ENCODE measurements at places on chromosomes 13 and 19.

DNA sequence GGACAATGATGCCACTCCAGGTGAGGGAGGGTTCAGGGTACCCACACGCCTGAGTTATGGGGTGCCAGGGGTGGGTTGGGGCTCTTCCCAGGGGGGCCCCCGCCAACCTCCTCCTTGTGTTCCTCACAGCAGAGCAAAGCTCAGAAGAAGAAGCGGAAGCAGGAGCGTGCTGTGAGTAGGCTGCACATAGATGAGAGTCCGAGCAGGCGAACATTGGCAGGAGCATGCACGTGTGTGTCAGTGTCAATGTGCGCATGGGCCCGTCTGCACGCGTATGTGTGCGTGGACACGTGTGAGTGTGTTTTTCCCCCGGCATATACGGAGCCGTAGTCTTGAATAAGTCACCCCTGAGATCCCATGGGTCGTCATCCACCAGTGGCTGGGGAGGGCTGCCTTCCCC, 12.4 kb upstream of the USE1 start:
- no peak for DNase-seq

GRCh38 chr19:48826606-48827020, 9.7 kb downstream of the HSD17B14 start:
- DNase-seq = no peak

DNA sequence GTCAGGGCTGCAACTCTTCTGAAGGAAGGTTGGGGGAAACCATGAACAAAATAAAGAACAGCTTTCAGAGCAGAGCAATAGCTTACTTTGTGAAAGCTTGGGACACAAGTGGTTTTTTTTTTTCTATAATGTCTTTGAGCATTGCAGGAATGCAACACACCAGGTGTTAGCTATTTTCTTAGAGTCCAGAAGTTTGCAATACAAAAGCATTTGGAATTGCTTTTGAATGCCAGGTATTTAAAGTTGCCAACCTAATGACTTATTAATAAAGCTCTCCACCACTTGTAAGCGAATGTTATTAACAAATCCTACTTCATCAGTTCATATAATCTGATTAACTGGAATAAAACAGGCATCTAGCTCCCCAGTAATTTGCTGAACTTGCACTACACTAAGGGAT, 172.6 kb downstream of the NUFIP1 start:
- DNase-seq = no peak

- DNase-seq = no peak
Measured at GRCh38 chr19:32595491-32595890, 14.5 kb downstream of the PDCD5 start.

DNA sequence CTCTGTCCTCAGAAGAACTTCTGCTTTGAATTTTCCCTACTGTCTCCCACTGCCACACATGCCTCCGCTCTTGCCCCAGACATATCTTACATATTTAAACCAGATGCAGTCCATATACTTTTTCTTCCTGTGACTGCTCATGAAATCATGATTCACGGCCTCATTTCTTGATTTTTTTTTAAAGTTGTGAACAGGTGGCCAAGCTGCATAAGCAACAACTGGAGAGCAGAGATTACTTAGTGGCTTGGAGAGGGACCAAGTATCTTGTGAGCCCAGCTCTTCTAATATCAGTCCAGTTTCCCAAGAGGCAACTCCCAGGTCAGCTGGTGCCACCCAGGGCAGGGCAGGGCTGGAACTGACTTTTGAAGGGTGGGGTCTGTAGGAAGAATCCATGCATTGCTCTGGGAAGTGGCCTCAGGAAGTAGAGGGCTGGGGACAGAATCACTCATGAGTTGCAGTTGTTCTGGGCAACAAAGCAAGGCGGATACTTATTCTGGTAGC, 152.4 kb downstream of the LMO7 start:
- no peak for DNase-seq
